Uterine smooth muscle cell (primary cell): ENCODE measurements at places on chromosomes 6 and 20. TPM values are rescaled to one million over a fixed set of nuclear protein-coding genes. Genes with fewer than 3 reads are reported as not detected.

Gene KCNK15
- 0.22 and 1.6 TPM in 2 replicates for total RNA-seq

Gene ZHX3
- 24.0 and 64.6 TPM in 2 replicates for total RNA-seq

Gene UST
- 10.8 and 27.1 TPM in 2 replicates for total RNA-seq

Gene CD109
- total RNA-seq = 42.9 and 44.8 TPM in 2 replicates

Gene CLVS2
- 0.12 TPM in 1 of 2 replicates, not detected in the other for total RNA-seq
